ENCODE measurements at places on chromosomes 3 and 15.

GRCh38 chr3:97297032-97297431, 467.5 kb upstream of the ARL6 start:
- DNase-seq = no peak

DNA sequence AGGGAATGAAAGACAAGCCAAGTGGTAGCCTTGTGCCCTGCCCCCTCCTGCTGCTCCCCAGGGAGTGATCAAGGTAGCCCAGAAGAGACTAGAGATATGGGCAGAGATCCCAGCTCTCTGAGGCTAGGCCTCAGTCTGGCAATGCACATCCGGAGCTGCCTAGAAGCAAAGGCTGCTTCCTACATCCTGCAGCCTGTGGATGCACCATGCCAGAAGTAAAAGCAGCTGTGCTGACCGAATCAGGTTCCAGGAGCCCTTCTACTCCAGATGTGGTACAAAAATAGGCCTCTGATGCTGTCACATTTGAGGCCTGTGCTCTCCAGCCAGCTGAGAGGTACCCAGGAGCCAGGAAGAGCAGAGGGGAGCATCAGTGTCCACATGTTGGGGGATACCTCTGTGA, 16.0 kb downstream of the TRAIP start:
- DNase-seq = no peak

DNA sequence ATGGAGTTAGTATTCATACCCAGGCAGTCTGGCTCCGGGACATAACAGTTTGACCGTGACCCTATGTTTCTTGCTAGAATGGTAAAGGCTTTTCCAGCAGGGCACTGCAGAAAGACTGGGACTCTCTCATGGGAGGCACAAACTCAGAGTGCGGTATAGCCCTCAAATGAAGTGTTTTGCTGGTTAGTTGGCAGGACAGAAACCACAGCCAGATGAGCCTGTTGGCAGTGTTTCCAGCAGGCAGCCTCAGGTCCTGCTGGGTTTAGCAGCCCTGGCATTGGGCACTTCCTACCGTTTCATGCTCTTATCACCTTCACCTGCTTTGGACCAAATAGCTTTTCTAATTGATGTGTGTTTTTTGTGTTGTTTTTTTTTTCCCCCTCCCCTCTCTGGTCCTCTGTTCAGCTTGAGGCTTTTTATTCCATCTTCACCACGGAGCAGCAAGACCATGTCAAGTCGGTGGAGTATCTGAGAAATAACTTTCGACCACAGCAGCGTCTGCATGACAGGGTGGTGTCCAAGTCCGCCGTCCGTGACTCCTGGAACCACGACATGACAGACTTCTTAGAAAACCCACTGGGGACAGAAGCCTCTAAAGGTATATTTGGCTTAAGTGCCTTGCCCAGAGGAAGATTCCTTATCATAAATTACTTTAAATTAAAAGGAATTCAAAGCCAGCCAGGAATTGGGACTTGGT, 205.6 kb downstream of the FEZF2 start:
- no peak for DNase-seq

- DNase-seq = no peak
Measured at GRCh38 chr3:136544532-136544931, 207.6 kb downstream of the STAG1 start.

DNA sequence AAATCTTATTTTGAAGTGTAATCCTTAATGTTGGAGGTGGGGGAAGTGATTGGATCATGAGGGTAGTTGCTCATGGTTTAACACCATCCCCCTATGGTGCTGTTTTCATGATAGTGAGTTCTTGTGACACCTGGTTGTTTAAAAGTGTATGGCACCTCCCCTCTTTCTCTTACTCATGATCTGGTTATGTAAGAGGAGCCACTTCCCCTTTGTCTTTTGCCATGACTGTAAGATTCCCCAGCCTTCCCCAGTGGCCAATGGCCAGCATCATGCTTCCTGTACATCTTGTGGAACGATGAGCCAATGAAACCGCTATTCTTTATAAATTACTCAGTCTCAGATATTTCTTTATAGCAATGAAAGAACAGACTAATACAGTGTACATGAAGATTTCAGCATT, 39.8 kb upstream of the GMNC start:
- no peak for DNase-seq

DNA sequence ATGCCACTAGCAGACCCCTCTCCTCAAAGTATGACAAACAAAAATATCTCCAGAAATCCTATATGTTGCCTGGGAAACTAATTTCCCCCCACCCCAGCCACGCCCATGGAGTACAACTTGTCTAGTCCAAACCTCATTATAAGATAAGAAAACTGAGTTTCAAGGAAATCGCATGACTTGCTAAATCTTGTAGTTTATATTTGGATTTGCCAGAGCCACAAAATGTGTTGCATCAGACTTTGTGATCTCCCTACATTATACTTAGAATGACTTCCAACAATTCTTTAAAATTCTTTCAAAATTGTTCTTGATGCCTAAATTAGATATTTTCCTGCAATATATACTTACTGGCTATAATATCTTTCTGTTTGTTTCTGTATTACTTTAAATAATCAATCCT, 1034.4 kb downstream of the IGSF11 start:
- DNase-seq = no peak

GRCh38 chr3:135103917-135104316, 308.9 kb downstream of the EPHB1 start:
- DNase-seq = no peak

DNA sequence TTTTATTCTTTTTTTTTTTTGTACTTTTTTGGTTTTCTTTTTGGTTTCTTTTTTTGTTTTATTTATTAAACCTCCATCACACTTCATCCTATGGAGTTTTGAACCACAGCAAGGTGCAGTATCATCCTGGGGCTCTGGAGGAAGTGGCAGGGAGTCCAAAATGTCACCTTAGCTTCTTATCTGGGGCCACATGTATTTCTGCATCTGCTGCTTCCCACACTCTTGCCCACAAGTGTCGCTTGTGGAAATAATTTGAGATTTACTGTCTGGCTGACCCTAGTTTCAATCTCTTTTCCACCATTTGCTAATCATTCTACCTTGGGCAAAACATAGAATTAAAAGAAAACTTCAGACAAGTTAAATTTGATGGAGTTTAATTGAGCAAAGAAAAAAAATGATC, 6.4 kb downstream of the OPA1 start:
- no peak for DNase-seq

- DNase-seq = no peak
Measured at GRCh38 chr15:74242441-74243185, 6.5 kb downstream of the CCDC33 start.

GRCh38 chr3:194072097-194072428, 63.9 kb upstream of the HES1 start:
- DNase-seq = no peak

DNA sequence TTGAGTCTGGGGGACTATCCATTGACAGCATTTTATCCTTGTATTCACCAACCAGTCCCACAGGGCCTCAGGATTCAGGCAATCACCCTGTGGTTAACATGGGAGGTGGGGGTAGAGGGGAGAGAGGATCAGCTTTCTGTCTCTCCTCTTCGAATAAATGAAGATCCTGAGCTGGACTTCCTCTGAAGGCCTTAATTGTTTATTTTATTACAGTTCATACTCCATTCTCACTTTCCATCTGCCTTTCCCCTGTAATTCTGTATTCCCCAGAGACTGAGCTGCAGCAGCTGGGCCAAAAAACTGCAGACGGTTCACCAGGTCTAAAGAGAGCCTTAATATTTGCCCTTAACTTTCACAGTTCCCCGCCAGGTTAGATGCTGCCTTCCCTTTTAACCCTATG, 11.9 kb downstream of the TAGLN3 start:
- DNase-seq = no peak

- DNase-seq = no peak
Measured at GRCh38 chr3:32951410-32951811, at the start of gene CCR4. Gene CCR4, plus strand, starts transcription at chr3:32951644. Its CDS starts 1,779 bp downstream, at chr3:32953423.
